ENCODE measurements at places on chromosomes 5 and 9.

DNA sequence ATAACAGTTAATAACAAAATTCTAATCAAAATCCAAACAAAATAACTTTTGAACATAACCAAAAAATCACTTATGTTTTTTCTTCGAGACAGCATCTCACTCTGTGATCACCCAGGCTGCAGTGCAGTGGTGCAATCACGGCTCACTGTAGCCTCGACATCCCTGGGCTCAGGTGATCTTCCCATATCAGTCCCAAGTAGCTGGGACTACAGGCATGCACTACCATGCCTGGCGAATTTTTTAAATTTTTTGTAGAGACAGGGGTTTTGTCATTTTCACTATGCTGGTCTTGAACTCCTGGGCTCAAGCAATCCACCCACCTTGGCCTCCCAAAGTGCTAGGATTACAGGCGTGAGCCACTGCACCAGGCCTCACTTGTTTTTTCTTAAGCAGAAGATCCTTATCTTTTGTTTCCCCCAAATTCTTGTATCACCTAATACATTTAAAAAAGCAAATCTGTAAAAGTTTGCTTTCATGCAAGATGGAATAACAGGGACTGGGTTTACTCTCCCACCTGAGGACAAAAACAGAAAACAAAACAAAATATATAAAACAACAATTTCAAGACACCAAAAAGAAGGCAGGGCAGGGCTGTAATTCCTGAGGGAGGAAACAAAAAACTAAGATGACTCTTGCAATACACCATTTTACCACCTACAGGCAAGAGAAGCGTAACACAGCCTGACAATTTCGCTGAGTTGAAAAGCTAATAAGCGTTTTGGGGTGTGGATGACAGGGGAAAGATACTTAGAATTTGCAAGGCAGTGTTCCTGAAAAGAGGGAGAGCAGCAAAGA is 71.4 kb downstream of the RAPGEF6 start:
- no peak for DNase-seq

GRCh38 chr9:38644601-38645000 is 24.2 kb upstream of the ANKRD18A start:
- no peak for DNase-seq

GRCh38 chr9:127943731-127944144 is 6.1 kb upstream of the DPM2 start:
- peak; percentile 90 for DNase-seq

GRCh38 chr9:111250875-111251842 is 78.9 kb downstream of the OR2K2 start:
- DNase-seq, result no peak

- no peak for DNase-seq
These were observed 11.1 kb downstream of the SMAD5 start for GRCh38 chr5:136143763-136144162.

DNA sequence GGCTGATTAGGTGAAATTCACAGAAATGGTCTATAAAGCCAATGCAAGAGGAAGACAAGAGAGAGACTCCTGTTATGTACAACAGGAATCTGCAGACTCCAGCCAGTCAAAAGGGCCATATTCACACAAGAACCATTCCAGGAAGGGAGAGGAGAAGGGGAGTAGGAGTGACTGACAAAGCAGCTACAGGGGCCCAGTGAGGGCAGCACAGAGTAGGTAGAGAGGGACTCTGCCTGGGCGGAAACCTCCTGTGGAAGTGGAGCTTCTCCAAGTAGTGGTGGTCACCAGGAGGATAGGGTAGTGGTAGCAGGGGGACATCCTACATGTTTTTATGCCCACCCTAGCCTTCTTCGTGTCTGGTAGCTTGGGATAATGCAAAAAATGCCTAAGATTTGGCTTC is 667.3 kb downstream of the ACTL7B start:
- no peak for DNase-seq

DNA sequence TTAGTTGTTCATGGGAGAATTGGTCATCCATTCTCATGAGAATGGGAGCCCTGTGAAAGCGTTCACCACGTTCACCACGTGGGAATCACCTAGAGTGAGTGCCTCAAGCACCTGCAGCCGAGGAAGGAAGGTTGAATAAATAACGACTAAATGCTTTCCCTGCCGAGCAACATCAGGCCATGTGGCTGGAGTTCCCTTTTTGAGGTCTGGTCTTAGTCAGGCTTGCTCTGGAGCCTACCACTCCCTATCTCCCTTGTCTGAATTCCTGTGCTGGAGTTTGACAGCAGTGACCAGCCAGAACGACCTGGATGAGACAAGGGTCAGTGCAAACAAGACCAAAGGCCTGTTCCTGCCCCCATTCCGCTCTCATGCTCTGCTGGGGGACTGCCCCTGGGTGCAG is 28.5 kb downstream of the KCNMB1 start:
- DNase-seq, result no peak

- no peak for DNase-seq
These were observed 153.4 kb upstream of the PPP1R26 start for GRCh38 chr9:135326141-135326540.

DNA sequence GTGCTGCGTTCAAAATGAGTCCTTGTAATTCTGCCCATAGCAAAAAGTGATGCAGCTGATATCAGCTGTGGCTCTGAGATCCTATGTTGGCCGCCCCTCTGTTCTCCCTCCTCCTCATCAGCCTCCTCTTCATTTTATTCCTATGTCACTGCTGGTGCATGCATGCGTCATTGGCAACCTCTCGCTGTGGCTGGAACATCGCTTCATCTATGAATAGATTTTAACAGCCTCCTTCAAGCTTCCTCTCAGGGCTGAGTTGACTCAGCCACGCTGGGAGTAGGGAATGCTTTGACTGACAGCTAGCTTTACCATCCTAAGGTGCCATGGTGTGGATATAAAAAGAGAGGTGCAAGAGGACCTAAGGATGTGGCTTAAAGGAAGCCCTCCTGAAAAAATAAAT is 303.5 kb downstream of the PLK2 start:
- DNase-seq, result peak; percentile 61

DNA sequence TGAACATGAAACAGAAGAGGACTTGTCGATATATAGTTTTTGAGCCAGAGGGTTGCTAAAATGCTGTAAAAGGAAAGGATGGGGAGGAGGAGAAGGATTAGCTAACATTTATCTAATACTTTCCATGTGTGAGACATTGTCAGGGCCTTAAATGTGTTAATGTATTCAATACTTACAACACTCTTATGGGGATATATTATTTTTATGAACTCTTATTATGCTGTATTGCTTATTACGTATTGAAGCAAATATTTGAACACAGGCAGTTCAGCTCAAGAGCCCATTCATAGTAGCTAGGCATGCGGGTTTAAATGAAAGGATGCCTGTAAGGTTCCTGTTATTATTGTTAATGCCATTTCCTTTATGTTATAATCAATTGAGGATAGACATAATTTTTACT is 391.5 kb downstream of the CCDC171 start:
- DNase-seq, result no peak

DNA sequence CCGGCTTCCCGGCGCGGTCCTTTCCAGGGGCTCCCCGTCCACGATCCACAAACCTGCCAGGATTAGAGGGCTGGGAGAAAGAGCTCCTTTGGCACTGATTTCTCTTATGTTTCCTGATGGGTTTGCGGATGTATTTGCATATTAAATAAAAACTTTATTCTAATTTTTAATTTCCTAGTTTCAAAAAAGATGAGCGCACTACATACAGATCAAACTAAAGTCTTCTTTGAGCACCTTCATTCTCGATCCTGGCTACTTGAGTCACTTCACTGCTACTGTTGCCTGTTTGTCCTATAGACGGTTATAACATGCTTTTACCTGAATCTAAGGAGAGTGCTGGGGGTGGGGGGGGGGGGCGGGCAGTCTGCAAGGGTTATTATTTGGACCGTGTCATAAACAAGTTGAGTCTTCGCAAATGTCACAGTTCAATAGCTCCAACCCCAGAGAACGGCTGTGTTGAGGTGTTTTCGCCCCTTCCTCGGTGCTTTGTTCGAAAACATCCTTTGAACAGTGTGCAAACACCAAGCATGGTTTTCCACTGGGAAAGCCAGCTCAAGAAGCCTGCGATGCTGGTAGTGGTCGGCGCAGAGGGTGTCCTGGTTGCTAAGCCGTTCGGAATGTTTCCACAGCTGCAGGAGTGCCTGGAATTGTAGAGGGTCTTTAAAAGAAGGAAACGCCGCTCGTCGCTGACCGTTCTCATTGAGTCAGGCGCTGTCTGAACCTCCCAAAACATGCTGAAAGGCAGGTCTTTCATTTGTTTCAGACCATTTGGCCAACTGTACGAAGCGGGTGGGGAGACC is 1.1 kb upstream of the STK10 start:
- DNase-seq, result no peak

DNA sequence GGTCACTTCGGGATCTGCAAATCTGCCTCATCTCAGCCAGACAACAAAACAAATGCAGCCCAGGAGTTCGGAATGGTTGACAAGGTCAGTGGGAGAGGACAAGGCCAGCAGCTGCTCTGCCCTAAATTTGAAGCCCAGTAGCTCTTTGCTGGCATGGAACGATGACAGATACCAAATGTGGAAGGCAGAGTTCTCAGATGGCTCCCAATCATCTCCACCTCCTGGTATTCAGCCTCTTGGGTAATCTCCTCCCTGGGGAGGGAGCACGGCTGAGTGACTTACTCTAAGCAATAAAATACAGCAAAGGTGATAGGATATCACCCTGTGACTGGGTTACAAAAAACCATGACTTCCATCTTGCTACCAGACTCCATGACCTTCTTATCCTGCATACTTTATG is 172.8 kb downstream of the ENTREP1 start:
- no peak for DNase-seq

- peak; percentile 43 for DNase-seq
These were observed 18.9 kb downstream of the RPS23 start for GRCh38 chr5:82259172-82259800.

GRCh38 chr5:54018438-54018837 is 291.9 kb downstream of the ARL15 start:
- DNase-seq, result no peak

- no peak for DNase-seq
These were observed 456.9 kb downstream of the TAF11L14 start for GRCh38 chr5:18091142-18091541.

DNA sequence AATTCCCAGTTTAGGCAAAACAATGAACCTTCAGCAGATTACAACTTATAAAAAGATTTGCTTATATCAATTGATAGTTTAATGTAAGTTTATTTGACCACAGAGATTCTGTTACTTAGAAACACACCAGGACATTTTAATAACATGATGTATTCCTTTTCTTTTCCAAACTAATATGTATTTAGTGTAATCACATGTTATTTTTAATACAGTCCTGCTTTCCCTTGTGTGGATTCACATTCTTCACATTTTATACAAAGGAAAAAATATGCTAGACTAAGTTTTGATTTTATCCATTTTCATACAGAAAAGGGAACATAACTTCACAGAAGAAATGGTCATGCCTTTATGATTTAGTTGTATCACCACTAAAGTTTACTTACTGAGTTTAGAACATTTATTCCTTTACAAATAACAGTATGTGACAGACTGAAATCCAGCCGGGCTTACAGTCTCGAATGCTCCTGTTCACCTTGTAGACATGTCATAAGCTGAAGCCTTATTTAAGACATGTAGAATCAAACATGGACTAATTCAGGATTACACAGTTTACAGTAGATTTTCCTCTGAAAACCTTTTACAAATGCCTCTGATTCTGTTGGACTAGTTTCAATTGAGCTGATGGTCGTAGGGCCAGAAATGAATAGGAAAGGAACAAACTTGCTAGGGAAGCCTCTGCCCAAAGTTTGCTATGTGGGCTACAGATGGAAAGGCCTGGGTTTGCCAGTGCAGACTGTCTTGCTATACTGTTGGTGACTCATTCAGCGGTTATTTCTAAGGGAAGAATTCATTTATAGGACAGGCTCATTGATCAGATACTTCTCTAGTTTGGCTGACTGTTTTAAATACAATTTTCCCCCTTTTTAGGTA is 6.6 kb upstream of the ASPN start:
- DNase-seq, result peak; percentile 32

- no peak for DNase-seq
These were observed 205.0 kb upstream of the ZNF462 start for GRCh38 chr9:106657926-106658325.

DNA sequence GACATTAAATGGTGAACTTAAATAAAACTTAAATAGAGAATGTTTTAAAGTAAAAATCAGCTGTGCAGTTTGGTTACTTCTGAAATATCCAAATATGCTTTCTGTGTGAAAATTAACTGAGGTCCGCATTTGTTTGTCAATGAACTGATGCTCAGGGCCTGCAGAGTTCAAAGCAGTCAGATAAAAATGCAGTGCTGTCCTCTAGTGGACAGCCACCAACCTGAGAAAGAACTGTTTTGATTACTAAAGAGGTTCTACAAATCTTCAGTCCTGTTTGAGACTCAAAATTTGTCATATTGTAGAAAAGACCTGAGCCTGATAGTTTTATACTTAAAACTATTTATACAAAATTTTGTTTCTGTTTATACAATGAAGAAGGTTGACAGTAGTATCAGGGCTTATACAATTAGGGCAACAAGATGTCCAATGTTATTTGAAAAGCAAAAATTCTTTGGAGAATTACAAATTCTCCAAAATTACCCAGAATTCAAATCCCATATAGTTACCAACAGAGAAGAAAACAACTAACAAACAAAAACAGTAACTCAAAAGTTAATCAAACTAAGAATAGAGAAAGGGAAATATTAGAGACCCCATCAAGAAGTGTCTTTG is 232.3 kb upstream of the TBCA start:
- peak; percentile 67 for DNase-seq

DNA sequence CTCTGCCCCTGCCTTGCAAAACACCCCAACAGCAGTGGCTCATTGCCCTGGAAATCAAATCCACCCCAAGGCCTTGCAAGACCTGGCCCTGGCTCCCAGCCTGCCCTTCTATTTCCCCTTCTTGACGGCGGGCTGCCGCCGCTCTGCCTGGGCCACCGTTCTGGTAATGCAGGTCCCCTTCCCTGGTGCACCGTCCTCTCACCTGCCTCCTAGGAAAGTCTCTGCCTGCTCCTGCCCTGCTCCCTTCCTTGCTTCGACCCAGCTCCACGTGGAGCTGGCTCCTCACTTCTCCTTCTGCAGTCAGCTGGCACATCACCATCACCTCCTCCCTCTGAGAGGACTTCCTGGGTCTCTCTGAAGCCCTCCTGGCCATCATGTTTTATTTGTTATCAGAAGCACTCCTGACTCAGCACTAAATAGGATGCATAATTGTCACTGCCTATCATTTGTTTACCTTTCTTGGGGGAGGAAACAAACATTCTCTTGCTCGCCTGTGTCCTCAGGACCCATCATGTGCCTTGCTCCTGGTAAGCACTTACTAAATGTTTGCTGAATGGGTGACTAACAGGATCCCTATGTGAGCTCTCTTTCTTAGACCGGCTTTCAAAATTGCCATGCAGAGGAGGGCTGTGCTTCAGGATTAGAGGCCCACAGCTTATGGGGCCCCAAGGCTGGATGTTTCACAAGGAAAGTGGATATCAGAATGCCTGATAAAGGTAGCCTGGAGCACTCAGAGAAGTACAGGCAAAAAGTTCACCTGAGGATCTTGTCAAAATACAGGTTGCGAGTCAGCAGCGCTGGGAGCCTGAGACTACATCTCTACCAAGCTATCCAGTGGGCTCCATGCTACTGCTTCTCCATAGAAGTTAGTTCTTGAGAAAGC is 19.6 kb upstream of the C5orf47 start:
- peak; percentile 54 for DNase-seq

GRCh38 chr5:52727020-52727419 is 60.7 kb upstream of the ITGA1 start:
- no peak for DNase-seq

- DNase-seq, result no peak
These were observed 93.7 kb upstream of the GDNF start for GRCh38 chr5:37933576-37933975.

All from AG20443 (cell line).